Anterior cingulate cortex (tissue), 58 donors: ENCODE measurements at places on chromosomes 1 and 21.
A peak's percentile ranks its signal among the peaks of the same experiment; 100 is the strongest.

DNA sequence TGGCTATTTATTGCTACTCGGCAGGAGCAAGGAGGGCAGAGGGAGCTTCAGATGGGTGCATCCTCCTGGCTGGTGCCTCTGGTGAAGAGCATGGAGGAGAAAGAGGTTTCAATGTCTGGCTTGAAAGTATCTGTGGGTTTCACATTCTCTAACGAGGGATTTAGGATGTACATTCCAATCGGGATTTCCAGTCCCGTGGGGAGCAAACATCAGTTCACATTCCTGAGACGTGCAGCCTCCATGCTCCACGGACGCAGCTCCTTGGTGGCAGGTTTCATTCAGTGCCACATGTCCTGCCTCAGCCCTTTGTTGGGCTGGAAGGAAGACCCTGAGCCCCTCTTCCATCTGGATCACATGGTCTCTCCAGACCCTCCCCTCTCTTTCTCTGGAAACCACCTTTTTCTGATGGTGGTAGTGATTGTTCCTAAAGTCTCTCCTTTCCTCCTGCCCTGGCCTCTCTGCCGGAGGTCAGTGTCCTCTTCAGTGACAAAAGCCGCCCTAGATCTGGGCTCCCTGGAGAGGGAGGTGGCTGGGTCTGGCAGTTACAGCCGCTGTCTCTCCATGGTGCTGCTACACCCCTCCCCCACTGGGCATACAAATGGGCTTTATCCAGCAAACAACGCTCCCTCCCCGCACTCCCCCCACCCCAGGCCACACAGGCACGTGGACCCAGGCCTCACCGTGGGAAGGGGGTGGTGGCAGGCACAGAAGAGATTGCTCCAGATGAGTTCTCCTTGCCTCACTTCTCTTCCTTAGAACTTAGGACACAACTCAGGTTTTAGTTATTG, 826 bp upstream of the CA14 start:
- DNase-seq: no peak

- DNase-seq: no peak
Observed at GRCh38 chr1:208174731-208175507, 69.3 kb downstream of the PLXNA2 start.

DNA sequence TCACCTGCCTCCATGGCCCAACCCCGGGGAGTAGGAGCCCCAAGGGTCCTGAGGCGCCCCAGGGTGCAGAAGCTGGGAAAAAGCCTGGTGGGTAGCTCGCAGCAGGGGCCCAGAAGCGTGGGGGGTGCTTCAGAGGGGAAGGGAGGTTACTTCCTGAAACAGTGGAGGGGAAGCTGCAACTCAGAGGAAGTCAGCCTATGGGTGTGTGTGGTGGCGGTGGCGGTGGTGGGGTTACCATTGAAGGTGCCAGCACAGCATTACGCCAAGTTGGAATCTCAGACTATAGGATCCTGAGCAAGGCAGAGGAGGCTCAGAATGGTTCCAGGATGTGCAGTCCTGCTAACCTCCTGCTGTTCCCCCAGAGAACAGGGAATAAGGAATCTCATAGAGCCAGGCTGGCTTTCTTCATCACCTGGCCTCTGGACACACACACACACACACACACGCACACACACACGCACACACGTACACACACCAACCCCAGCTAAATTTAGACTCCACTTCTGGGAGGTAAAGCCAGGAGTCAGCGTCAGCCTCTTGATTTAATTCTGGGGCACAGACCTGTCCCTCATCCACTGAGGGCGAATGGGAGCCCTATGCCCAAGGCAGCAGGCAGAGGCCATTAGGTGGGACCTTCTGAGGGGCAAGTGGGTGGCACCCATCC, 1.3 kb downstream of the DENND4B start:
- DNase-seq: no peak

DNA sequence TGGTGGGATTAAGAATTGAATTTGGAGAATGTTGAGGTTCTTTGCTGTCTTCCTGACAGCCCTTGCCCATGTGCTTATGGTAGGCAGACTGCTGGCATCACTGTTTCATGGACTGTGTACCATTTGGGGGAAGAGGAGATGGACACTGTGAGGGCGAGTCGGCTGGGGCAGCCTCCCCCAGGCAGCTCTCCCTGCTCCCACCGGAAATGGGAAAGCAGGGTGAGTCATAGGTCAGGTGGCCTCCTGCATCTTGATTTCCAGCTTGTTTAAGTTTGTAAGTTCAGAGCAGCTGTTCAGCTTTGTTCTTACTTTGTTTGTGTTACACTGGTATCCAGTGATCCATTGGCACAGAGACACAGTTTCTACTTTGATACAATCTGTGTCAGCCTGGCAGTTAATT, 87.2 kb upstream of the CNIH3 start:
- no peak for DNase-seq

DNA sequence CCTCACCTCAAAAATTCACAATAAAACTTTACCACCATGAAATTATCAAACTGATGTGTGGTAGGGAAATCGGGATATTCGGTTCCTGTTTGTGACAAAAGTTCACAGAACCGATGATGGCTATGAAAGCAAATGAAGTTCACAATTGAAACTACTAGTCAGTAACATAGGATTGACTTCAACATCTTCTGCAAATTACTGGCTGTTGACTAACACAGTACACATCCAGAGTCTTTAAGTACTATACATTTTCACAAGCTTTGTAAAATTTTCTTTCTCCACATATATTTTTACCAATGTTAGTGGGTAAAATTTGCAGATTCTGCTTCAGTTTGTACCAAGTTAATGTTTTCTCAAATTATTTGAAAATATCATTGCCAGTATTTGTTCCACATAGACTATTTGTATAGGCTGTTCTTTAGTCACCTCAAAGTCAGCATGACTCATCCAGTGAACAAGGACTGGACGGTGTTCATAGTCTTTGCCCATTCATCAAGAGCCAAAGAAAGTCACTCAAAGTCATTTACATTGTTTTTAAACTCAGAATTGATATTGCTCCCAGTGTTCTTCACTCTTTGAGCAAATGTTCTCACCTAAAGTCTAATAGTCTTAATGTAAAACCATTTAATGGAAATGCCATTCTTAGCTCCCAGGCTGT, 213.4 kb downstream of the USP25 start:
- DNase-seq: no peak

GRCh38 chr1:46501528-46501927, 11.9 kb downstream of the DMBX1 start:
- DNase-seq: no peak

DNA sequence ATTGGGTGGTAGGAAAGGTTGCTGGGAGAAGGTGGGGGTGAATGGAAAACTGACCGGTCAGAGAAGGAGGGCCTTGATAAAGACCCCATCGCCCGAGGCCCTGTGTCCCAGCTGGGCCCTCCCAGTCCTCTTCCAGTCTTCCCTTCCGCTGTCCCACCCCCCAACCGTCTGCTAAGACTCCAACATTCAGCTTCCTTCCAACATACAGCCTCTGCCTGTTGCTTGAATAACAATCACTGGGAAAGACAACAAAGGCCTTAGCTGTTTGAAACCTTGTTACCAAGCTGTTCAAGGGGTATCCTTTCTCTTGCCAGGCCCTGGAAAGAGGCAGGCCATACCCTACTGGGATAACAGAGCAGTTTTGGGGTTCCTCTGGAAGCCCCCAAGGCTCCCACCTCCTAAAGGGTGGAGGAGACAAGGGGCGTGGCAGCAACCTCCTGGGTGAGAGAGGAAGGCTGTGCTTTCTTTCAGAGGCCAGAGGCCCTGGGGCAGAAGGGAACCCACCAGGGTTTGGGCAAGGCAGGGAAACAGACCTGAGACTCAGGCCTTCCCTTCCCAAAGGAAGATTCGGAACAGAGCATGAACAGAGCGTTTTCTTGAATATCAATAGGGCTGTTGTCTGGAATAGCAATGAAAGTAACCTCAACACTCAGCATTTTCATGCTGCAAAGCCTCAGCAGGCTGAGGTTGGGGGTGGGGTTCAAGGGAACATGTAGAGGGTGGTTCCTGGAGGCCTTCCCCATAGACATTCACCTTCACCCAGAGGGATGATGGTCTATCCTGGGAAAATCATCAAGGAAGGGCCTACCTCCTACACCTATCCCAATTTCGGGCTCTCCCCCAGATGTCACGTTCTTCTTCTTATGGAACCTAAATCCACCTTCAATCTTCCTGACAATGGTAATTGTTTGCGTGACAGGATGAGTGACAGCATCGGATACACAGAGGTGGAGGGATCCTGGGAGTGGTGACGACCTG, 4.1 kb downstream of the ETNK2 start:
- DNase-seq: no peak

DNA sequence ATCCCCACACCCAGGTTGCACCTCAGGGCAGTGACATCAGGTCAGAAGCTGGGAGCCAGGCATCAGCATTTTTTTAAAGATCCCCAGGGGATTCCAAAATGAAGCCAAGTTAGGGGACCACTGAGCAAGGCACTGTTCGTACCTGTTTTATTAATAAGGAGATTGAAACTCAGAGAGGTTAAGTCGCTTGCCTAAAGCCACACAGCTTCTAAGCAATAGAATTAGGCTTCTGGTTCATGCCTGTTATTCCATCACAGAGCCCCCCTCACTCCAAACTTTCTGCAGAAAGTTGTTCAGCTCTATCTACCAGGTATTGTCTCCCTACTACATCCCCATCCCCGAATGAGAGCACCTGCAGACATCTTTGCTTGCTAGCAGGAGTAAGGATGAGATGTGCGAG, 28.7 kb downstream of the KCNN3 start:
- DNase-seq: no peak

DNA sequence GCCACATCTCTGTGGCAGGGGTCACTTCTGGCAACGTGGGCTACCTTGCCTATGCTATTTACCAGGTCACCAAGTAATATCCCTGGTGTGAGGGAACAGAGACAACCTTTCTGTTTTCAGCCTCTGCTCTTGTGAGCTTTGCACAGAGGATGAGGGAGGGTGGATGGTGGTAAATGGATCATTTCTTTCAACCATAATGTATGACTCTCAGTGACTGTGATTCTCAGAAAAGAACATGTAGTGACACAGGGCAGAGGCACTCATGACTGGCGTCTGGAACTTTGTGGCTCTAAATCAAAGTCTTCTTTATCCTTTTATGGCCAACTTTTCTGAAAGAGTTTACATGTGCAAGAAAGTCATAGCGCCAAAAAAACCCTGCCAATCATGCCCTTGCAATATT, 153.5 kb upstream of the USP24 start:
- DNase-seq: no peak

DNA sequence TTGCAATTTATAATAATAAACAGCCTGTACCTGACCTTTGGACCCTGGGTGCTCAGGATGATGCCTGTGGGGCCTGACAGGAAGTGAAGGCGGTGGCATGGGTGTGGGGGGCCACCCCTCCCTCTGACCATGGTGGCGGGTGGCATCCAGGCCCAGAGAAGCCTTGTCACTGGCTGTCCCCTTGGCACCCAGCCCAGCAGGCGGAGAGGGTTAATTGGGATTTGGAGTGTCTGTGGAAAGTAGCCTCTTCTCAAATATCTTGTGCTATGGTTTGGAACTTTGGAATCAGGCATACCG, 20.5 kb downstream of the SOX13 start:
- no peak for DNase-seq

DNA sequence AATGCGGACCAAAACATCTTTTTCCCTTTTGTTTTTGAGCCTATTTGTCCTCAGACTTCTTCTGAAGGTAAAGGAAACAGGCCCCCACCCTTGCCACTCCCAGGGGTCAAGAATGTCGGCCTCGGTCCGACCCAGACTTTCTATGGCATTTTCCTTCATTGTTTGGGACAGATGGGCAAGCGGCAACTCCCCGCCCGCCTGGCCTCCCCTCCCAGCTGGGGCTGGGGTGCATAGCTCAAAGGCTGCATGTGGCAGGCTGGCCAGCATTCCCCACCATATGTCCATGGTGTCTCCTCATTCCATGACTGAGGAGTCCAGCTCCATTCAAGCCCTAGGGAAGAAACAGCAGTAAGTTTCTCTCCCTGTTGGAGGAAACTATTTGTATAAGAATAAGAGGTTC, 29.4 kb upstream of the TSPEAR start:
- DNase-seq: no peak

DNA sequence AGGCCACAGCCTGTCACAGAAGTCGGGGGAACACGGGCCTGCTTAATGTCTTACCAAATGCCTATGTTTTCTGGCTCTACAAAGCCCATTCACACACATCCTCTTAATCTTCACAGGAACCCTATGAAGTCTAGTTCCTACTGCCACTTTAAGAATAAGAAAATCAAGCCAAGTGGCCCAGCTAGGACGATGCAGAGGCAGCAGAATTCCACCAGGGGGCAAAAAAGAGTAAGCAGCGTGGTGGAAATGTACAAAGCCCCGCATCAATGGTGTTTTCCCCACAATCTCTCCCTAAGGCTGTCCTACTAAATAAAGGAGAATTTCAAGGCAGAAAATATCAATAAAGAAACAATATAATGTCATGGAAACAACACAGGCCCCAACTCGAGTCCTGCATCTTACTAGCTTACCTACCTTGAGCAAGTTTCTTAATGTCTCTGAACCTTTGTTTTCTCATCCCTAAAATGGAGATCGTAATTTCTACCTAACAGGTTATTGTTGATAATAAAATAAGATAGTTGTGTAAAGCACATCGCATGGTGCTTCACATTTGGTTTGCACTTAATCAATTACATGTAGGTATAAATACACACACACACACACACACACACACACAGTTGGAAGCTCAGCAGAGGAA, 21.4 kb downstream of the SEC16B start:
- DNase-seq: peak; percentile 62

DNA sequence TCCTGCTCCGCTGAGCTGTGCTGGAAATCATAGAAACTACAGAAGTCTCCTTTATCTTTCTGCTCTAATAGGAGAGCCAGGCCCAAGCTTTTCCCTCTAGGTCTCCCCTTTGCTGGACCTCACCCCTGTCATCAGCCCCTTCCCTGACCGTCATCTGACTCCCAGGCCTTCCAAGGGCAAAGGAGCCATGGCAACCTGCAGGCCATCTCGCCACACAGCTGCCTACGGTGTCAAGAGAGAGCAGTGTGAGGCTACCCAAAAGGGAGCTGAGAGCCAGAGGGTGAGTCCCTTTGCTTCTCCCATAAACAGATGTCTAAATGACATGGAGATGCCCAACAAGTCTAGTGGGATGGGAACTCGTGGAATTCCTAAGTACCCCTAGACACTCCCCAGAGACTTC, 37.6 kb upstream of the DIPK1A start:
- DNase-seq: no peak

DNA sequence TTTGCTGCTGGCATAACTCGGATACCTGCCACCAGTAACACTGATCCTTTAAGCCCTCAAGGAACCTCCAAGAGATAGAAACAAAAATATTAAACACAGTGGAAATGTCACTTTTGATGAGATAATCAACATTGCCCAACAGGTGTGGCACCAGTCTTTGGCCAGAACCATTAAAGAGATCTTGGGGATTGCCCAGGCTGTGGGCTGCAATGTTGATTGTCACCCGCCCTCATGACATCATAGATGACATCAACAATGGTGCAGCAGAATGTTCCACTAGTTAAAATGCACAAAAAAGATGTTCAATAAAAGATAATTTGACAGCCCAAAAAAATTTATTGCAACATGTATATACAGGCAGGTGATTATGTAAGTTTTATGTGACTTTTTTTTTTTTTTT, 20.2 kb upstream of the ZMYM1 start:
- DNase-seq: no peak

GRCh38 chr1:46757247-46757955, 38.5 kb upstream of the EFCAB14 start:
- DNase-seq: no peak

- DNase-seq: no peak
Observed at GRCh38 chr21:36749935-36750575, 51.1 kb downstream of the SIM2 start.
